ENCODE measurements at places on chromosomes 7 and 10.

GRCh38 chr7:50653126-50653864 lies 88.1 kb upstream of the DDC start:
- no peak for DNase-seq

DNA sequence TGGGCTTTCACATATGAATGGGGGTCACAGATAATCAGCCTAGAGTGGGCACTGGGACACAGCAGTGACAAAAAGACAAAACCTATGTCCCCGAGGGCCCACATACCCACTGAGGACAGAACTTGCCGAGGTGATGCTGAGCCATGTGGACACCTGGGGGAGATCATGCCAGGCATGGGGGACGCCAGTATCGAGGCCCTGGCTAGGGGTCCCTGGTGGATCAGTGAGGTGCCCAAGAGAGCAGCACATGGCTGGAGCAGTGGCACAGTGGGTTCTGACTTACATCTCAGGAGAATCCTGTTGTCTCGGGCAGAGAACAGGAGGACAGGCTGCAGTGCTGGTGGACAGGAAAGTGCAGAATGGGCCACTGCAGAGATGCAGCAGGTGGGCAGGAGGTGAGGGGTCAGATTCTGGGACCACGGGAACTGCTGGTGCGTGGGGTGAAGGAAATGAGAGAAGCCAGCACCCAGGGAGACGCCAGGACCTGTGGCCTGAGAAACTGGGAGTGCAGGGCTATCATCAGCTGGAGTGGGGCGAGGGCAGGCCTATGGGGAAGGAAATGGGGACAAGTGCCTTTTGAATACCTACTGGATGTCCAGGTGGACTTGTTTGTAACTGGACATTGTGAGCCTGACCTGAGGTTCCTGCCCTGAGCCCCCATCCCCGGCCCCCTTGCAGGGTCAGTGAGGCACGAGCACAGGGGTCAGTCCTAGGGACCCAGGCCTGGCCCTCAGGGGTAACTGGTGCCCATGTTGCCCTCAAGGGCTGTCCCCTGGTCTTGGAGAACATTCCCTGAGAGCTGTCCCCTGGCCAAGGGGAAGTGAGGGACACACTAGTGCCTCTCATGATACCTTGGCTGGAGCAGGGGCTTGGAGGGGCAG lies 91.2 kb upstream of the RET start:
- DNase-seq, result no peak

DNA sequence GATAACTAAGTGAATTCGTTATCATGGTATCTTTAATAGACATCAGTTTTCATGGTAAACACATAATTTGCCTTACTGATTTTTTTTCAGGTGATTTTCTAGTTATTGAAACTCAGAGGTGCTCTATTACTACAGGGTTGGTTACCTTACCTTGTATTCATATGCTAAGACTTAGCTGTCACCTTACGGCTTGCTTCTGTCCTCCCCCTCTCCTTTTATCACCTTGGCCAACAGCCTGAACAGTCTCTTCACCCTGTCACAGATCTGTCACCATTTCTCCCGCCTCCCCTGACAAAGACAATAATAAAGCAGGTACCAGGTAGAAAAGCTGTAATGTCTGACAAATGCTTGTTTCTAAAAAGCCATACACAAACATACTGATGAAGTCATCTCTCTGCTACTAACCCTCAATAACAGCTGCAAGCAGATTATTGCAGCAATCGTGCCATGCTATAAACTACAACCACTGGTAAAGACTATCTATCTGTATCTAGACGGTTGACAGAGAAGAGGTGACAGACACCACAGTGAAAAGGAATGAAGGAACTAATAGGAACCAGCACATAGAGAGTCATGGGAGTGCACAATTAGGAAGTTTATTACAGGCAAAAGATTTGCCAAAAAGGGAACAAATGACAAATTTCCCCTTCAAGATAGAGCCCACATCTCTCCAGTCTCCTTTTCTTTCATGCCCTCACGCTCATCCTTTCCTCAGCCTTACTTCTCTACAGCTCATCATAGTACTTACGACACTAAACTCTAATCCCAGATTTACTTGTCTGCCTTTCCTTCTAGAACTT lies 57.2 kb downstream of the ARHGAP12 start:
- no peak for DNase-seq

DNA sequence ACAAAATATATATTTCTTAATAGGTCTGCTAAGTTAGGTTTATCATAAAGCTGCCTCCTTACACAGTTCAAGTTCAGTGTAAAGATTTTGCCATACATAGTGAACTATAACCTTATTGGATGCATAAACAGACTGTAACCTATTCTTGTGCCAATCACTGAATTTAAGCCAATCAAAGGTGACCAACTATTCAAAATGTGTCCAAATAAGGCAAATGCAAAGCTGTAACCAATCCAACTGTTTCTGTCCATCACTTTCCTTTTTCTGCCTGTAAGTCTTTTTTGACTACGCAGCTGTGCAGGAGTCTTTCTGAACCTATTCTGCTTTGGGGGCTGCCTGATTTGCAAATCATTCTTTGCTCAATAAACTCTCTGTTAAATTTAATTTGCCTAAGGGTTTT lies 11.6 kb upstream of the DNMBP start:
- no peak for DNase-seq

- no peak for DNase-seq
These were observed 47.4 kb upstream of the MTURN start for GRCh38 chr7:30087371-30087770.

DNA sequence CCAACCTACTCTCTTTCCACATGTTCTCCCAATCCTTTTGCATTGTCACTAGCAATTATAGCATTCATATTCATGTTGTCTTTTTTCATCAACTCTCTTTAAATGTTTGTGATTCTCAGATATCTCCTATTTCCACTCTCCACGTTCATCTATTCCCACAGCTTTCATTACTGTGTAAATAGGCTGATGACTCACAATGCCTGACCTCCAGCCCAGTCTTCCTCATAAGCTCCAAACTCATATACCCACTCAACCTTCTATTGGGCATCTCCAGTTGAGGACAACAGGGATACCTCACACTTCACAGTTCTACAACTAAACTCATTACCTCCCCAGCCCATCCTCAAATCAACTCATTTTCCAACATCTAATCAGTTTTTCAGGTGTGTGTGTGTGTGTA lies 194.1 kb downstream of the DGKI start:
- no peak for DNase-seq

- no peak for DNase-seq
These were observed 102.6 kb downstream of the PLXDC2 start for GRCh38 chr10:19918794-19919193.

GRCh38 chr10:6014241-6014761 lies 37.0 kb upstream of the IL15RA start:
- peak; percentile 54 for DNase-seq

- no peak for DNase-seq
These were observed 31.3 kb downstream of the KIAA1217 start for GRCh38 chr10:24240041-24240751.

- no peak for DNase-seq
These were observed 20.4 kb downstream of the ZAN start for GRCh38 chr7:100753750-100754149.

DNA sequence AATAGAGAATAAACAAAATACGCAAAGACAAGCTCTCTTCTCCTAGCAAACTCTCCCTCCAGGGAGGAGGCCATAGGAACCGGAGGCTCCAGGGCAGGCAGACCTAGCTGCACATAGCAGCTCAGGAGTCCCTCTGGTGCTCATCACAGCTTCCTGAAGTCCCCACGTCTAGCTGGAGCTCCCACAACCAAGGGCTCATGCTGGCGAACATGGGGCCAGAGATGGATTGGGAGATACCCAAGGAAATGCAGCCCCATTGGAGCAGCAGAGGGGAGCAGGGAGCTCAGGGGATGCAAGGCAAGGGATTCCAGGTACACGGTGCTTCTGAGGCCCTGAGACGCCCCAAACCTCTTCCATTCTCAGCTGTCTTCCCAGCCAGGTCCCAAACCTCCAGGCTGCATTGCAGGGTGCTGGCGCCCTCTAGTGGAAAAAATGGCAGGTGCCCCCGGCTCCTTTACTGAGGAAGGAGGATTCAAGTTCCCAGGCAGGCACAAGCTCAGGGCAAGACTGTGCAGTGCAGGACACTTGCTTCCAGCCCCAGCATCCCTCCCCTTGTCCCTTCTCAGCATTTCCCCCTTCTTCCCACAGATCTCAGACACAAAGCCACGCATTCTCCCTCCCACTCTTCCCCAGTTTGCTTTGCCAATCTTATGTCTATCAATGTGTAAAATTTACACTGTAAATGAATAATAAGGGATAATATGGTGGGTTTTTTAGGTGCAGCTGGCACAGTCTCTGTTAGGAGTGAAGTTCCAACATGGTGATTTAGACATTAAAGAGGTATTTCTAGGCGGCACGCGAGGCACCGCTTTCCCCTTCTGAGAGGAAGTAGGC lies 46.2 kb downstream of the GPAM start:
- DNase-seq, result peak; percentile 60

DNA sequence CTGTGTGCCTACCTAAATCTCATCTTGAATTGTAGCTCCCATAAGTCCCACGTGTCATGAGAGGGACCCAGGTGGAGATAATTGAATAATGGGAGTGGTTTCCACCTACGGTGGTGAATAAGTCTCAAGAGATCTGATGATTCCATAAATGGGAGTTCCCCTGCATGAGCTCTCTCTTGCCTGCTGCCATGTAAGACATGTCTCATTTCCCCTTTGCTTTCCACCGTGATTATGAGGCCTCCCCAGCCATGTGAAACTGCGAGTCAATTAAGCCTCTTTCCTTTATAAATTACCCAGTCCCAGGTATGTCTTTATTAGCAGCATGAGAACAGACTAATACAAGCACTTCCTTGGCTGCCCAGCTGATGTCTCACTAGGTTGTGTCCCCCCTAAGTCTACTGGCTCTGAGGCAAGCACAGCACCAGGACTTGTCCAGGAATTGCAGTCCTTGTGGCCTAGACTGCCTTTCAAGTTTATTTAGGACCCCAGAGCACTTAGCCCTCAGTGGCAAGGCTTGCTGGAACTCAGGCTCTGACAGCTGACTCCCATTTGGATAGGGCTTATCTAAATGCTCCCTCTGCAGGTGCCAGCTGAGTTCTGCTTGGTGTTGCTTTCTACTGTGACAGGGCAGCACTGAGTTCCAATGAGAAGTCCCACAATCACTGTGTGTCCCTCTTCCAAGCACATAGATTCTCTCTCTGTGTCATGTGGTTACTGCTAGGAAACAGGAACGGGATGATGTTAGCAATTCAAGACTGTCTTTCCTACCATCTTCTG lies 59.0 kb upstream of the TAS2R16 start:
- no peak for DNase-seq

DNA sequence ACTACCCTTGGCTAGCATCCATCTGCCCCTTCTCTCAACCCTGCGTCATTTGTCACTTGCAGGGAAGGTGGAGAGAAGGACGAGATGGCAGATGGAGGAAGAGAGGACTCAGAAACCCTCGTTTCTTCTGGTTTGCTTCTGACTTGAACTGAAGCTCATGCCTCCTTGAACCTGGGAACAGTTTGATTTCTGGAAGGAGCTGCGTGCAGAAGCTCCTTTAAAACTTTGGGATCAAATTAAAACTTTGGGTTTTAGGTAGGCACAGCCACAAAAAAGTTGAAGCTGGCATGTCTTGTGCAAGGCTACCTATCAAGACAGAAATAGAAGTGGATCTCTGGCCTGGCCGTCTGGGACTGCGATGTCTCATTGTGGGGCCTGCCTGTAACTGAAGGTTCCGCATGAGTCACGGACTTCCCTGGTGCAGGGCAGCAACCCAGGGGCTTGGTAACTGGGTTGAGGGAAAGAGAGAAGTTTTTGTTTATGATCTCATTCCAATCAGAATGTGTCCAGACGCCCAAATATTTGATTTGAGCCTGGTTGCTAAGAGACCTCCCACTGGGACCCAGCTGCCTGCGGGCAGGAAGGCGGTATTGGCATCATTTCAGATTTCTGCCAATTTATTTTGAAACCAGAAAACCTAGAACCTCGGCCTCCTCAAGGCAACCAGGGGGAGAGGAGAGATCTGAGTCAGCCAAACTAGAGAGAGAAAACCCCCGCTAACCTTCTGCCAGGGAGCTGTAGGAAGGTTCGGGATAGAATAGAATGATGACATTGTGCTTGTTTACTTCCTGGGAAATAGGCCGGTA lies 15.8 kb upstream of the CAMK1D start:
- DNase-seq, result no peak

DNA sequence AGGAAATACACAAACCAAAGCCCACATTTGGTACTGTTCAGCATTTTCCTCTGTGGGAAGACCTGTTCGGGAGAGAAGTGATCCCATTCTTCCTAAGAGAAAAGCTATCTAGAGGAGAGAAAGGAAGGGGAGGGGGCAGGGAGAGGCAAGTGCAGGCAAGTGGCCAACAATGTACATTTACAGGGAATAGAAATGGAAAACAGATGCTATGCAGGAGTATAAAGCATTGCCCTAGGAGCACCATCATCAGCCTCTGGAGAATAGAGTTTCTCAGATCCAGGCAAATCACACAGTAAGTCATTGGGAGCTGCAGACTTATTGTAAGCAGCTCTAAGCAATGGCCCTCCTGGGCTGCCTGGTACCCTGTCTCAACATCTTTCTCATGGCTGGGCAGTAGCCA lies 424.4 kb upstream of the AUTS2 start:
- DNase-seq, result no peak

GRCh38 chr10:32419615-32420014 lies 26.3 kb upstream of the CCDC7 start:
- DNase-seq, result no peak

DNA sequence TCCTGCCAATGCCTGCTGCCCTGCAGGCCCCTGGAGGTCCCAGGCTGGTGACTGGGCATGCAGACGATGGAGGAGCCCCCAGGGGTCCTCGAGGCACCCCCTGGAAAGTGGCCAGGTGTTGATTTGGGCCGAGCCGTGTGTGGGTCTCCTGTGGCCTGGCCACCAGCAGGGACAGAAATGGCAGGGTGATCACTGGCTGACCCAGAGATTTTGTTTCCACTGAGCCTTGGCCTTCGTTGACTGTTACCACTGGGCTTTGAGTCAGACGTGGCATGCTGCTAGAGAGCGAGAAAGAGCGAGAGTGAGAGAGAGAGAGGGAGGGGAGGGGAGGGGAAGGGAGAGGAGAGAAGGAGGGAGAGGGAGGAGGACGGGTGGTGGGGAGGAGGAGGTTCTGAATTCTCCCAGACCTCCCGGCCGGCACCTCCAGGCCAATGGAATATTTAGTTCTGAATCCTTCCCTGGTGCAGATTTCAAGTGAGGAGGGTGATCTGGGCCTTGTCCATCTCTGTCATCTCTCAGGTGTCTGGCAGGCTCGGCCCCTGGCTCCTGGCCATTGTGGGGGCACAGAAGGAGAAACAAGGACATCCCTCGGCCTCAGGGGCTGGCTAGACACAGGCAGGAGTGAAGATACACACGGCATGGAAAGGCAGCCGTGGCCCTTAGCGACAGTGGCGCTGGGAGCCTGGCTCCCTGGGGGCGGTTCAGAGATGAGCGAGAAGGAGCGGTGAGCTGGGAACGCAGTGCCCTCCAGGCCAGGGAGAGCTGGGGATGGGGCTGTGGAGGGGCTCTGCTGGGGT lies 58.2 kb downstream of the GLRX3 start:
- no peak for DNase-seq

- DNase-seq, result no peak
These were observed 18.4 kb upstream of the KLF6 start for GRCh38 chr10:3803295-3803926.

DNA sequence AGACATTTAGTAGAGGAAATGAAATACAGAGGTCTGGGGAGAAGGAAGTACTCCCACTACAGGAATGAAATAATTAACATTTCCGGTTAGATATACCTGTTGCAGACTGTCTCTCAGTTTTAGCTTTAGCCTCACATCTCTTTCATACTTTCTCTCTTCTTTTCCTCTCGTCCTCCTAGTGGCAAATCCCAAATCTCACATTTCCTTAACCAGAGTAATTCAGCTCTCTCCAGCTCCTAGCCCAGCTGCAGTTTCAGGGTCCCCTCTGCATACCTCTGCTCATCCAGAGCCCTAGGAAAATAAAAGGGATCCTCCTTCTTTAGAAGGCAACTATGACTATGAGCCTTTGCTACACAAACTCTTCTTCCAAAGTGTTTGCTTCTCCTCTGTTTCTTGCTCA lies 643.2 kb downstream of the PHTF2 start:
- DNase-seq, result no peak
